ENCODE measurements at places on chromosomes 12 and 14. TPM values are rescaled to one million over a fixed set of nuclear protein-coding genes. Genes with fewer than 3 reads are reported as not detected.

ZBTB1 gene
- 39.6 TPM for total RNA-seq

KCNC2 gene
- 16.5 TPM for total RNA-seq

RPS6KL1 gene
- 18.4 TPM for total RNA-seq

ERBB3 gene
- total RNA-seq, result 6.4 TPM

CLEC2D gene
- 9.1 TPM for total RNA-seq

All from temporal lobe (tissue), 4 donors.